ENCODE measurements at places on chromosomes 2 and 18. TPM values are rescaled to one million over a fixed set of nuclear protein-coding genes. Genes with fewer than 3 reads are reported as not detected.

- no peak for DNase-seq
- H3K27ac ChIP-seq, result no peak overlapping the region
- H3K4me1 ChIP-seq, result no peaks in the 10 kb centered on the region
- no peak overlapping the region for H3K4me3 ChIP-seq
- H3K36me3 ChIP-seq, result no peaks in the 10 kb centered on the region
Observed at GRCh38 chr2:103445347-103445746, 683.5 kb downstream of the TMEM182 start.

DNA sequence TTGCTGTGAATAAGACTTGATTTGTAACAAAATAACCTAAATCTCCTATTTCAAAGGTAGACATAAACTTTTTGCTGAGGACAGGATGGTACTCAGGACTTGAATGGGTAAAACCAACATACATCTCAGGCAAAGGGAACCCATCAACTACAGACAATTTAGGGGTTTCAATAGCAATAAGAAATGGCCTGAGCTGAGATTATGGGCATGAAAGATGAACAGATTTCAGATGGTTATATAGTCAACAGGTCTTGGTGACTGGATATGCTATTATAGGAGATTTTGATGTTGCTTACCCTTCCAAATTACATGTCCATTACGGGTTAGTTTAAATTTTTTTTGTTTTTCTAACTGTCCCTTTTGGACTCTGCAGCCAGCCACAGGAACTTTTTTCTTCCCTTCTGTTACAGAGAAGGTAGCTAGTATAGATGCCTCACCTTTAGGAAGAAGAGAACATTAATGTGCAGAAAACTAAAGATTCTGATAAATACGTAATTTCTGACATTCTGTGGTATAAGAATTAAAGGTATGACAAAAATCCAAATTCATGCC lies 4.6 kb downstream of the RPS27A start:
- H3K4me1 ChIP-seq, result peaks cover 15% of the 10 kb centered on the region
- H3K27ac ChIP-seq, result no peak overlapping the region
- H3K4me3 ChIP-seq, result no peak overlapping the region

DNA sequence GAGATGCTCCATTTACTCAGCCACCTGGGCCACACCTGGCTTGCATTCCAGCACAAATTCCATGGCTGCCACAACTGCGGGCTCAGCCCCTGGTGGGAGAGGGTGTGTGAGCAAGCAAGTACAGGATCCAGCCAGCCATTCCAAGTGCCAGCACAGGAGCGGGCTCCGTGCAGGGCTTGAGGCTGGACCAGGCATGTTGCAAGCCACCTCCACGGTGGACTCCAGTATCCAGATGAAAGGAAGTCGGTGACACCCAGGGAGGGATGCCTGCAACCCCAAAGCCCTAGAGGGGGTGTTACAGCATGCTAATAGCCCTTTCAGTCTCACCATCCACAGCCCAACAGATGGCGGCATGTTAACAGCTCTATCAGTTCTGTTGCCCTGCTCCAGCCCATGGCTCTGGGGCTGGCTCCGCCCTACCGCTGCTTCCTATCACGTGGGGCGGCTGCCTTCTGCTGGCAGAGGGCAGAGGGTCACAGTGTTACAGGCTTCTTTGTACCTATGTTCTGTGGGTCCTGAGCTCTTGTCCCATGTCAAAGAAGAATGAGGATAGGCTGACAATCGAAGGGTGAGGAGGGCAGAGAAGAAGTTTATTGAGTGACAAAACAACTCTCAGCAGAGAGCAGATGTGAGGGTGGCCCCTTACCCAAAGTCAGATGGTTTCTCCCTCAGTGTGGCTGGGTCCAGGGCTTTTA lies 11.7 kb upstream of the GORASP2 start:
- peaks cover 4% of the 10 kb centered on the region for H3K36me3 ChIP-seq
- DNase-seq, result no peak
- no peak overlapping the region for H3K4me3 ChIP-seq
- no peaks in the 10 kb centered on the region for H3K4me1 ChIP-seq
- no peaks in the 10 kb centered on the region for H3K27me3 ChIP-seq
- H3K27ac ChIP-seq, result no peak overlapping the region

DNA sequence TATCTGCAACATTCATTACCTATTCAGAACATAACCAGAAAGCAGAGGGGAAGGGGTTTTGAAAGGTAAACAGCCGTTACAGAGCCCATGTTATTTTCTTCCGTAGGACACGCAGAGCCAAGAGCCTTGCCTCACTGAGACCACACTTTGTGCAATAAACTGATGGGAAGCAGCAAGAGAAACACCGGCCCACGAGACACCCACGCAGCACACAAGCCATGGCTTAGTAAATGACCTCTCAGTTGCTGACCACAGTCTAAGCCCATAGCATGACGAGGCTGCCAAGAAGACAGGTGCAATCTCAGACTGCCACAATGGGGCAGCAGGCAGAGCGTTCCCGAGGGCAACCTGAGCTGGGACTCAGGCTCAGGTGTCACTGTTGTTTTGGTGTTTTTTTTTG lies 59.6 kb downstream of the CABYR start:
- H3K4me1 ChIP-seq, result no peaks in the 10 kb centered on the region
- DNase-seq, result no peak
- H3K4me3 ChIP-seq, result no peak overlapping the region
- H3K27me3 ChIP-seq, result peaks cover 12% of the 10 kb centered on the region
- H3K36me3 ChIP-seq, result no peaks in the 10 kb centered on the region

The KCNF1 gene
- not detected for total RNA-seq

The HAAO gene
- total RNA-seq, result 5.8 TPM

The VSNL1 gene
- total RNA-seq, result not detected

The CKAP2L gene
- 27.2 TPM for total RNA-seq

The GPR75 gene
- total RNA-seq, result 2.4 TPM

All from activated T-helper 2 cell treated with anti-CD3 and anti-CD28 coated beads, Interferon-gamma antibody, Interleukin-2, Interleukin-4, amounts not matched to agents 10 μg/mL and 5 μg/mL and 100 μg/mL, durations not matched to agents 14 hours and 24 hours and 36 hours (primary cell).